Stimulated activated CD4-positive, alpha-beta T cell treated with anti-CD3 and anti-CD28 coated beads, Interleukin-15, amount 100 ng/mL, for 1 hour (primary cell): ENCODE measurements at places on chromosomes 2 and 18.

DNA sequence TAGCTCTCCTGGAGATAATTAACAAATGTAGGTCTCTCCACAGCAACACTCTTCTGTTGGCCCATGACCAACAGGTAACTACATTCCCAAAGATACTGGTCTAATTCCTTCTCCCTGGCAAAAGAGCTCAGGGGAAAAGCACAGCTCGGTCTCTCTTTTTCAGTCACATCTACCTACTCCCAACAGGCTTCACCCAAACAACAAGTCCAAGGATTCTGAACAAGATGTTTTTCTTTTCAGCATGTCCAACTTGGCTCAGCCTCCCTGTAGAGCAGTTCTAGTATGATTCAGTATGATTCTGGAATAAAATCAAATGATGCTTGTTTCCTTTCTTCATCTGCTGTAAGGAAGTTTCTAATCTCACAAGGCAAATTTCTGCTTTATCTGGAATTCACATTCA, 1704.8 kb upstream of the PIK3C3 start:
- no peak for DNase-seq

DNA sequence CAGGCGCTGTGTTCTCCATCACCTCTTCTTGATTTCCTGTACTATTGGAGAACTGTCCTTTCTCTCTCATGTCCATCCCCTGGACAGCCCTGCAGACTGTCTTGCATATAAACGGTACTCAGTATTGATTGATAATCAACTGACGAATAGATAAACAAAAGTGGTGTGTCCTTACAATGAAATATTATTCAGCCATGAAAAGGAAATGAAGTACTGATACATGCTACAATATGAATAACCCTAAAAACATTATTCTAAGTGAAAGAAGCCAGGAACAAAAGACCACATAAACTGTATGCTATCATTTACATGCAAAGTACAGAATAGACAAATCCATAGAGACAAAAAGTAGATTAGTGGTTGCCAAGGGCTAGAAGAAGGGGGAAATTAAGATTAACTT, 77.6 kb downstream of the SDC1 start:
- DNase-seq: no peak

DNA sequence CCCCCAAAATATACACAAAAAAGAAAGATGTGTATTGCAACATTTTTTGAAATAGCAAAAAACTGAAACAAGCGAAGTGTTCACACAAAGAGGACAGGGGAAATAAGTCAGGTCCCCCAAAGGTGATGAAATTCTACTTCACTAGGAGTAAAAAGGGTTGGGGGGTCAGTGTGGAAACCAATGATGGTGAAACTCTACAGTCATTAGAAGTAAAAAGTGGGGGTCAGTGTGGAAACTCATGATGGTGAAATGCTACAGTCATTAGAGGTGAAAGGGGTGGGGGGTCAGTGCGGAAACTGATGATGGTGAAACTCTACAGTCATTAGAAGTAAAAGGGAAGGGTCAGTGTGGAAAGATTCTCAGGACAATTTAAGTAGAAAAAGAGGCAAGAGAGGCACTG, 298.2 kb downstream of the EIPR1 start:
- no peak for DNase-seq

DNA sequence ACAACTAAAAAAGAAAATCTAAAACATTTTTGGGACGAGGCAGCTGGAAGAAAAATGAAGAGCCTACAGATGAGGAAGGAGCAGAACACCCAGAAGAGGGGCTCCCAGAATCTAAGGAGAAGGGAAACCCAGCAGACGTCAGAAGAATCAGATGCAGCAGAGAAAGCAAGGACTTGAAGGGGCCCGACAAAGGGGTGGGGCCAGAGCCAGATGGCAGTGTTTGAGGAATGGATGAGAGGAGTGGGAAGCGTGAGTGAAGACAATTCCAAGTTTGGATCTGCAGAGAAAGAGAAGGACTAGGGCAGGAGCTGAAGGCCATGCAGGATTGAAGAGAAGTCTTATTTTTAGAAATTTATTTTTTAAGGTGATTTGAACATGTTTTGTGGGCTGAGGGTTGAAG, 19.3 kb downstream of the PTMA start:
- no peak for DNase-seq

GRCh38 chr18:26432651-26433424, 115.5 kb downstream of the KCTD1 start:
- no peak for DNase-seq

GRCh38 chr2:23589739-23590138, 204.8 kb downstream of the KLHL29 start:
- no peak for DNase-seq

DNA sequence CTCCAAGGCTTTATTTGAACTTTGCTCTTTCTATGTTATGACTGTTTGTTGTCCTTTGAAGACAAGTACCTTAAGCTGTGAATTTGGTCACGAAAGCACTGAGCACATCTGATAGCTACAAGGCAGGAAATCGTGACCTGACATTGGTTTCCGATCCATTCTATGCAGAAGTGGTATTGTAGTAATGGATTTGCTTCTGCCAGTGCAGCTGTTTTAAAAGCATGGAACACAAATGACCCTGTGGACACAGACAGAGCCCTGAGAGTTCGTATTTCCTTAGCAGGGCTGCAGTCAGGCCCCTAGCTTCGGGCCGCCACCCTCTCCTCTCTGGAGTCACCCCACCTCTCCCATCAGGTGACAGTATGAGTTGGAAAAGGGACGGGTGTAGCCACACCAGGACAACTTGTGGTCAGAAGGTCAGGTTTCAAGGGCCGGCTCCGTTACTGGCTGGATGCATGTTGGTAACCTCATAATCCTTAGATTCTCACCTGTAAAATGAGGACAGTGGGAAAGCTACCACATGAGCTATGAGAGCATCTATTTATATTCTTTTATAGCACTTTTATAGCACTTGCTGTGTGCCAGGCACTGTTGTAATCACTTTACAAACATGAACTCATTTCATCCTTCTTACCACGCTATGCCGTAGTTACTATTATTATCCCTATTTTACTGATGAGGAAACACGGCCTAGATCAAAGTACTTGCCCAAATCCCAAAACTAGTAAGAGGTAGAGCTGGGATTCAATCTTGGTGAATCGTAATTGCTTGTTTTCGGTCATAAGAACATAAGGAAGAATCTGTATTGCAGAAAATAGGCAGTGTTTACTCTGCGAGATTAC, 70.2 kb downstream of the SPATS2L start:
- no peak for DNase-seq

DNA sequence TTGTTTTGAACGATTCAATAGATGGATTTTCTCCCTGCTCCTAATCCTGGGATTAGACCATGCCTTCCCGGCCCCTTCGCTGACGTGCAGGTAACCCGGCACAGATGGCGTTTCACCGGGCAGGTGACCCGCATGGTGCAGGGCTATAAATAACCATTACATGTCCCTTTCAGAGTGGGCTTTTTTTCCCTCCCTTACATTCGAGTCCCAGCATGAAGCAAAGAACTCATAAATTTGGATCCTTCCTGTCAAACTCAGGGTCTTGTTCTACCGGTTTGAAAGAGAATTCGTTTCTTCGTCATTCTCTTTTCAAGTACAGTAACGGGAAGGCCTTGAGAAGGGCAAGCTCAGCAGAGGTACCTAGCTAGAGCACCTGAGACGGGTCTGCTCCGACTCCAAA, 46.1 kb downstream of the EDAR start:
- DNase-seq: no peak

DNA sequence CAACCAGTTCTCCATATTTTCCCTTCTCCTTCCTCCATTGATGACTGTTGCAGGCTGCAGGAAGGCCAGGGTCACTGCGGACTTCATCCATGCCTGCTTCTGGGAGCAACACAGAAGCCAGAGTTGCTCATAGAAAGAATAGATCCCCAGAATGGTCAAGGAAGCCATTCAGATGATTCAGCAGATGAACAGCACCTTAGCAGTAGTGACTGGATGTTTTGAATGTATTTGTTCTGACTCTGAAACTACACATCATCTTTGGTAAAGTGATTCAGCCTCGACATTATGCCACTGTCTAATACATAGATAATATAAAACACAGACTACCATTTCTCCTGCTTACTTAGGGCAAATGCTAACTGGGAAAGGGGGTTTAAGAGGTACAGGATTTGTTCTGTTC, 411.6 kb downstream of the RND3 start:
- no peak for DNase-seq

DNA sequence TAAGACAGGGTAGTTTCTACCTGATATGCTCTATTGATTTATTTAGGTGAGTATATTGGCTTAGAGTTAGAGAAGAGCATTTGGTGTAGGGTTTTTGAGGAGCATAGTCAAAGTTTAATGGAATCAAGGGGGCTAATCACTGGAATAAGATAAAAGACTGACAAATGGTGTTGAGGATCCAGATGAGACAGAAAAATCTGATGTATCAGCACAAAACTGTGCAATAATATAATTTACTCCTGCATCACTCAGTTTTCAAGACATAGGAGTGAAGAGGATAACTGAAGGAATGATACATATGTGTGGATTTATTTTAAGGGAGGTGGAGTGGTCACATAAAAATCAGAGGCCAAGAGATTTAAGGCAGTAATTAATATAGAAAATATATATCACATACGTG, 339.2 kb downstream of the NYAP2 start:
- no peak for DNase-seq

- no peak for DNase-seq
Observed at GRCh38 chr2:127422559-127423477, 4.6 kb downstream of the PROC start.

GRCh38 chr2:144943986-144944385, 424.1 kb upstream of the ZEB2 start:
- no peak for DNase-seq

DNA sequence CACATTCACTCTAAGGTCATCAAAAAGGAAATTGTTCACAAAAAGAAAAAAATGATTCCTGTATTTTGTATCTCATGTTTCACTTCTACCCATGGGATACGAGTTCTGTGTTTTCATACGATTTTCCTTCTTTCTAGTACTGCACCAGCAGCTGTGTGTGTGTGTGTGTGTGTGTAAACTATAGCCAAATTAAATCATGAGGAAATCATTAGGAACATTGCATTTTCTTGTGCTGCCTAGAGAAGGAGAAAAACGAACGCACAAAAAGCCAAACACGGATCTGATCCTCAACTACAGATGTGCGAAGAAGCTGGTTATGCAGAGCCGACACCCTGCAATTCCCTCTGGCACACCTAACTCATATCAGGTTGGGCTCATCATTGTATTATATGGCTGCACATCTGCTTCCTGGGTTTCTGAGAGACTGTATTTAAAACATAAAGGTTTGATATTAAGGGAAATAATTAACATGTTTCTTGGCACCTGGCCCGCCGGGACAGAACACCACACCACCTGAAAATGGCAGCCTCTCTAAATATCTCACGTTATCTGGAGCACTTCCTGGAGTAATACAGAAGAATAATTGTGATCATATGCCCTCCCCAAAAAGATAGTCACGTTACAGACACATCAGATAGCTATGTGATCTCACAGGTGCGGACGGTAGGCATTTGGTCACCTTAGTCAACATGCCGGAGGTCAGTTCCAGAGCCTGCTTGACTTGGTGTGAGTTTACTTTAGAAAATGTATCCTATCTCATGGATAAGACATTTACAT, 586.3 kb upstream of the SALL3 start:
- DNase-seq: no peak

- no peak for DNase-seq
Observed at GRCh38 chr2:68411397-68412126, 46.5 kb downstream of the PLEK start.

DNA sequence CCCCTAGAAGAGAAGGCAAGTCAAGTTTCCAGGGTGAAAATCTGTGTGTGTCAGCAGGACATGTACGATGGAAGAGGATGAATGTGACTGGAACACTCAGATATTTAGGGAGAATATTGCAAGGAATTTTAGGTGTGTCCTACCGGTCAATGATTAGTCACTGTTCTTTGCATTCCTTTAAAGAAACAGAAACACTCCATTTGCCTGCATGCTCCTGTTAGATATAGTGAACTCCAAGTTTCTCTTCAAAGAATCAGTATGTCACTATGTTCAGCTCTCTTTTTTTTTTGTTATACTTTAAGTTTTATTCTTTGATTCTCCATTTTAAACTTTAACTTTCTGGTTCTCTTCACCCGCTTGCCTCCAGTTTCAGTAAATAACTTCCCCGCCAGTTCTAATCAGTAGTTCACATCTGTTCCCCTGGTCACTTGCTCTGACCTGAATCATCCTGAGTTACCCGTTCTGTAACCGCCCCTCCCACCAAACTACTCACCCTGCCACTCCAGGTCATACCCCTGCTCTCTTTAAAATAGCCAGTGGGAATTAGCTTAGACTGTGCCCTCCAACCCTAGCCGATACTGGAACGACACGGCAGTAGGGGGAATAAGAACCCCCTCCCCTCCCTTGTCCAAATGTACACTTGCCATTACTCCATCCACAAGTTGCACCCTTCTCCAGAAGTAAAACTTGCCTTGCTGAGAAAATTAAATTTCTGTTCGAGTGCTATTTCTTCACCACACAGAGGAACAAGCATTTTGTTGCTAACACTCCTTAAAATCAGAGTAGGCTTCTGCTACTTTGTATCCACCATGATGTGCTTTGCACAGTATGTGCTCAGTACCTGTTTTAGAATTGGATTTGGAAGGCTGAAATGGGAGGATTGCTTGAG, 268.4 kb downstream of the METTL4 start:
- DNase-seq: no peak
